CD4-positive, alpha-beta T cell treated with Interleukin-4 for 1 hour (primary cell): ENCODE measurements at places on chromosomes 12 and 14.

GRCh38 chr14:77964586-77964985 is 164.7 kb downstream of the ADCK1 start:
- no peak for DNase-seq

DNA sequence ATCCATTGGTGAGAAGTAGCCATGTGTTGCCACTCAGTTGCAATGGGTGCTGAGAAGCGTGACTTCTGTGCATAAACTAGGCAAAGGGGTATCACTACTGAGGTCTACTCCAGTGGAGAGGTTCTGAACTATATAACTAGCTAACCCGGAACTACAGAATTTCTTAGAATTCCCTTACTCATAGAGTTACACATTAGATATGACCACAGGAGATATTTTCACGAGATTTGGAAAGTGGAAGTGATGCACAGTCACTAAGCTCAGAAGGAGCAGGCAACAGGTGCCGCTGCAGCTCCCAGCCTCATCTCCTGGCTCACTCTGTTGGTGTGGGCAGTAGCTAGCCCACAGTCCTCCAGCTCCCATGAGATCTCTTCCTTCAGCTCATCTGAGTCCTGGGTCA is 136.6 kb downstream of the SSPN start:
- DNase-seq: no peak

GRCh38 chr14:102544747-102545460 is 35.3 kb upstream of the ANKRD9 start:
- peak; percentile 23 for DNase-seq

DNA sequence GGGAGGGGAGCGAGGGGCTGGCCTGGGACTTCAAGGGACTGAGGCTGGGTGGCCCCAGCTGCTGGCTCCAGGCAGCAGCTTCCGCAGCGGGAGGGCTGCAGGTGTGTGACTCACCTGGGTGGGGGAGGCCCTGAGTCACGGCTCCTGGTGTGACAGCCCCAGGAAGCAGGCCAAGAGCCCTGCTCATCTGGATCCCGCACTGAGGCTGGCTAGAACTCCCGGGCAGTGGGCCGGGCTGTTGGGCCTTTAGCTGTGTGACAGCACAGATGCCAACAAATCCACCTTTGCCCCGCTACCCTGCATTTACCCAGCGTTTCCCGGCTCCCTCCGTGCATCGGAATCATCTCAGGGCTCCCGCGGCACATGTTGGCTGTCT is 180.0 kb upstream of the PRMT8 start:
- no peak for DNase-seq

DNA sequence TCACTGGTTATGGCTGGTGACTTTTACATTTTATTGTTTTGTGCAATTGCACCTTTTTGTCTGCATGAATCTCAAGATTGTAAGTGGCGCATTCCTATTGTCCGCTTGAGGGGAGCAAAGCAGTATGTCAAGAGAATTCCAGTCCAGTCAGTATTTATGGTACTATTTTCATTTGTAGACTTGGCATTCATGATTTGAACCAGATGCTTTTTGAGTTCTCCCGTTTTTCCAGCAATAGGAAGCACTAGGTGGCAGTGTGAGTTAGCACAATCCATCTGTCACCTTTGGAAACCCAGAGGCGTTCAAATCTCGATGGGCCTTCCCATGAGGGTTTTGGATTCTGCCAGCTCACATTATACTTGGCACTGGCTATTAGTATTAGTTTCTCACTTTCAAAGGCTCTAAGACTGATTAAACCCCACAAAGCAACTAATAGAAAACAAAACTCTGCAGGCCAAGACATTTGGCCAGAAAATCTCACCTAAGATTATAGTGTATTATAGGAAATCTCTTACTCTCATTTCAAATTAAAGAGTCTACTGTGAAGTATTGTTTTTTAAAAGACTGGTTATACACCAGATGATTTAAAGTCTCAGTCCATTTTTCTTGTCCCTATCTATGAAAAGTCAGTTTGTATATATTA is 2.2 kb downstream of the DACT1 start:
- DNase-seq: no peak

DNA sequence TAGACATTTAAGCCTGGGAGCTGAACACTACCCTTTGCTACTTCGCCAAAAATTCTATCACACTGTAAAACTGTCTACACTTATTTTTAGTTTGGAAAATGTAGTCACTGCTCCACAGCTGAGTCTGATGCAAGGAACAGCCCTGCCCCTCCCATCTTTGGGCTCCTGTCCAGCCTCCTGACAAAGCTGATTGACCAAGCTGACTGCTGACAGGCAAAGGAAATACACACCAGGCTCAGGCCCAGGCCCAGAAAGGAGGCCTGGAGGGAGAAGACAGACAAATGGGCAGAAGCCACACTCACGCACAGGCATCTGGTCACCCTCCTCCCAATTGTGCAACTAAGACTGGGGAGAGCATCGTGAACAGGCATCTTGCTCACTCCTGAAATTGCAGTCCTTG is 55.3 kb downstream of the ISCA2 start:
- no peak for DNase-seq

DNA sequence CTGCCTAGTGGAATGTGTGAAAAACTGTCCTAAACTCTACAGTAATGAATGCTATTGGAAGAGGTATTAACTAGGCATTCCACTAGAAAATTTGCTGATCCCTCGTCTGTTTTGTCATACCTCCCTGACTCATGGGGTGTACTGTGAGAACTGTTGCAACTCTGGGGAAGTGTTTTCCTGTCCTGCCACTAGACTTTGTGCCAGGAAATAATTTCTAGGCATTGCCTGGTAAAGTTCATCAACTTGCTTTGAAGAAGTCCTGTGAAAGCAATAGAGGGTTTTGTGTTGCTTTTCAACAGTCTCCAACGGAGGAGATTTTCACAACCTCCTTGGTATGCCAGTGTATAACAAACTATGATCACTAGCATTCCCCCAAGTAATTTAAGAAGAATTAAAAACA is 139.9 kb downstream of the AKAP6 start:
- no peak for DNase-seq

DNA sequence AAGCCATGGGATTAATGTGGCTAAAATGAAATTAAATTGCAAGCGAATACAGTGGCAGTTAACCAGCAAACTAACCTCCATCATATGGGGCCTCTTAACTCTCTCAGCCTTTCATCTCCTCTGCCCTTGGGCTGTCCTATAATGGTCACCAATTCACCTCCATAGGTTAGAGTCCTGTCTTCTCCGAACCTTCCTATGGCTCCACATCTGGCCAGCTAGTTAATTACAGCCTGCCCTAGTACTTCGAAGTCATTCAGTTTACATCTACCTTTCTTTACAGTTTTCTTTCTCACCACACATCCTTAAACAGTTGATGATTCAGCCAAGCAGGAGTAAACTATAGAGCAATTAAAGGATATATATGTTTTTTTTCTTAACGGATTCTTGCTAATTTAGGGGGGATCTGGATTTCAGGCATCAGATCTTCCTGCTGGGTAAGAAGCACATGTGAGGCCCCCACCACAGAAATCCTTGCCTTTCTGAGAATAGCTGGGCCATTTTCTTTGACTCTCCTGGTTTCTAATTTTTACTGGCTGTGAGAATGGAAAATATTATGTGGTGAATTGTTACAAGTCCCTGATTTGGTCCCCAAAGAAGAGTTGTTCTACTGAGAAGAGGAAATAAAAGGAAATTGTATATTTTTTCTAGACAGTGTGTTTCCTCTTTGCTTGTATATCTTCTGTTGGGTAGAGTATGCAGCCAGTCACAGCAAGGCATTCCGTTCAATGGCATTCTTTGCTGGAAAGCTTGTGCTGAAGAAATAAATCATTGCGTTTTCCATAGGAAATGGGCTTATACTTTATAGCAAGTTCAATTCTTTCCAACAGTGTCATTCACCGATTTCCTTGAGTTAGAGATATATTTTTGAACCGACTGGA is 16.7 kb downstream of the HMGA2 start:
- DNase-seq: no peak

DNA sequence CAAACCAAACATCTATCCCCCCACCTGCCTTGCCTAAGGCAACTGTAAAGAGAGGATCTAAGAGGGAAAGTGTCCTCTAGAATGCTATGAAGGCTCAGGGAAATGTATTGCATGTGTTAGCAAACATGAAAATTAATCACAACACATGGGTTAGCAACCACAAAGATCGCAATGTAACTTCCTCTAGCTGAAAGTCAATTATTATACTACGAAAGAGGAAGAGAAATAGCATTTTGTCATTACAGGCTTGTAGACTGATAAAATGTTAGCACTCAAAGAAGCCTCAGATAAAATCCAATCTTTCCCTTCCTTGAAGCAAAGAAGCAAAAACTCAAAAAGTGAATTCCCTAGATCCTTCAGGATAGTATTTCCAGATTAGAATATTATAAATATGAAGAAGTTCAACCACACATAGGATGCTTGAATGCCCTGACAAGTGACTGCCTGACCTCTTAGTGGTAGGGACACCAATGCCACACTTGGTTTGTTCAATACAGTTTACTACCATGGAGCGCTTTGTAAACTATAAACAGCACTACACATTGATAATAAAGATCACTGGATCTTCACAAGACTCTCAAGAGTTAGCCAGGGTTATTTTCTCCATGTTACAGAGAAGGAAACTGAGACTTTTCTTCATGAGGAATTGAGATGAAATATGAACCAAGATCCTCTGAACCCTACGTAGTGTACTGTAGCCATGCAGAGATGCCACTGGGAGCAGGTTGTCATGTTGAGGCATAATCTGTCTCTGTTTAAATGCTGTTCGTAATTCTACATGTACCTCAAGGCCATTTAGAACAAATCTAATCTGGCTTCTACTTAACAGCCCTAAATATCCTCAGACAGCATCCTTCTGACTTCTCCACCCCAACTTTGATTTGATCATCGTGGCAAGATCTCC is 100.7 kb downstream of the ITPR2 start:
- DNase-seq: no peak

DNA sequence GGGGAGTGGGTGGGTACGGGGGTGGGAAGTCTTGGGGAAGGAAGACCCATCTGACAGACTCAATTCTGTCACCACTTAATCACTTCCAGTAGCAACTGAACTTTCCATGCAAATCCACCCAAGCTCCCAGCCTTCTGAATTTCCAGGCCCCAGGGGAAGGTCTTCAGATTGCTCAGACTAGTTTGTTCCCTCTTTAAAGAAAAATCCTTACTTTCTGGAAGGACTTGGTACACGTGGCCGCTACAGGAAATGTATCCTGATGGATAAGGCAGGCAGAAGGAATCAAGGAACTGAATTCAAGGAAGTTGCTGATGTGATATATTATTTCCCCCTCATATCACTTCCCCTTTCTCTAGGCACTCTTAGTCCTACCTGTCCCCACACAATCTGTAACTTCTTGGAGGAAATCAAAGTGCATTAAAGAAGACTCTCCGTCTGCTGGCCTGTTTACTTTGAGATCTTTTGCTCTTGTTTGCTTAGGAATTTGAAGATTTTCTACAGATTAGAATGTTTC is 6.4 kb downstream of the NFKBIA start:
- no peak for DNase-seq

- no peak for DNase-seq
Measured at GRCh38 chr14:61934385-61934784, 172.2 kb downstream of the SNAPC1 start.

DNA sequence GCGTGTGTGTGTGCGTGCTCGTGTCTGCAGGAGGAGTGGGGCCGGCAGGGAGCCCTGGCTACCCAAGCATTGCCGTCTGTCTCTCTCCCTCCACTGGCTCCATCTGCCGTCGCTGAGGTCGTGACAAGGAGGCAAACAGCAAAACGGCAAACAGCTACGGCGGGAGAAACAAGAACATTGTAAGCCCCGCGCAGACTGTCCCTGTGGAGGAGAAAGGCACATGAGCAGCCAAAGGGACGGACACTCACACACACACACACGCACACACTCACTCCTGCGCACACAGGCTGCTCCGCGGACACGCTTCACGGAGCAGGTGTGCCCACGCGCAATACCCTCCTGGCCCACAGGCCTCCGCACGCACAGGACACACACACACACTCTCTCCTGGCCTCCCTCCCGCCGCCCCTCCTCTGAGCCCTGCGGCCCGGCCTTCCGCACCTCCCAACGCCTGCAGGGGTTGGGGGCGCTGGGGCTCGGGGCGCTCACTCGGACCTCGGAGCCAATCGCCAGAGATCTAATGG is 905 bp downstream of the CISTR start:
- DNase-seq: peak; percentile 29

DNA sequence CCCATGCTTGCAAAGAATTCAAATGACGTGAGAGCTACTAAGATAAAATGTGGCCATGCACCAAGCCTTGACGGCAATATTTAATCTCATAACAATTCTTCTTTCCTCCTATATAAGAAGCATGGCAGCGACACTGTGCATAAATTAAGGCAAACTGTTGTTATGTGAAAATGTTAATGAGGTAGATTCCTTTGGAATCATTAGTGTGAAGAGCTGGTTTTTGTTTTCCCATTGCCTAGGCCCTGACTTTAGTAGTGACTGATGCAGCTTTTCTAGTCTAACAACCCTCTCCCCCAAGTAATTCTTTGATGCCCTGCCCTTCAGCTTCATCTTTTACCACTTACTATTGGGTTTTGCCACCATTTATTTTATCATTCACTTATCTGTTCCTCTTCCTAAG is 10.6 kb upstream of the PSEN1 start:
- DNase-seq: no peak

DNA sequence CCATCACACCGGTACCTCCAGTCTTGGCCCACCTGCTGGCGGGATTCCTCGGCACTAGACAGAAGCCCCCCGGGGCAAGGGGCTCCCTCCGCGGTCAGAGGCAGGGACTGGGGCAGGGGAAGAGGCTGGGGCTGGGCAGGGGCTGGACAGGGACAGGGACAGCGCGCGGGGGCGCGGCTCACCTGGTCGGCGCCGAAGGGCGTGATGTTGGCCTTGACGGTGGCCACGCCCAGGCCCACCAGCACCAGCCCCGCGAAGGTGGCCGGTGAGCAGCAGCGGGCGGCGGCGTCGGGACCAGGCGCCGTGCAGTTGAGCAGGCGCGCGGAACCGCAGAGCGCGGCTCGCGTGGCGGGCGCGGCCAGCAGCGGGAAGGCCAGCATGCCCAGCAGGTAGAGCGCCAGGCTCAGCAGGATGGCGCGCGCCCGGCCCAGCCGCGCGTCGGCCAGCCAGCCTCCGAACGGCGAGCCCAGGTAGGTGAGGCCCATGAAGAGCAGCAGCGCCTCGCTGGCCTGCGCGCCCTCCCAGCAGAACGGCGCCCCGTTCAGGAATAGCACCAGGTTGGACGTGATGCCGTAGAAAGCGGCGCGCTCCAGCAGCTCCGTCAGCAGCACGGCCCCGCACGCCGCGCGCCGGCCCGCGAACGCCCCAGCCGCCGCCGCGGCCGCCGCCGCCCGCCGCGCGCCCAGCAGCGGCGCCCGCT is 392 bp downstream of the SLC15A4 start:
- no peak for DNase-seq
